Neural progenitor cell (in vitro differentiated cells): ENCODE measurements at places on chromosomes 4 and X.

DNA sequence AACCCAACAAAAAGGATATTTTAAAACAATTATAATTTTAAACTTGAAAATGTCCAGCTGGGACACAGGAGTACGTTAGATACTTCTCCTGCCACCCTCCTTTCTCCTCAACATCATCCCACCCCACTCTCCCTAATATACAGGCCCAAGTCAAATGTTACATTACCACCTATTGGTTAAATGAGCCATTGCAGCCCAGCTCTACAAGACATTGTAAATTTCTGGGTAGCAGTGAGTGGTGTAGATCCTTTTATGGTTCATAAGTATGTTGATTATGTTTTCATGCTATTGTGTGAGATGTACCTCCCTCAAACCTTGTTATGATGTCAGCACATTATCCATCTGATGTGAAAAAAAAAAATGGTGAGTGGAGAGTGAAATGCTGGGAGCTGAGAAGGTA, 187.1 kb upstream of the BCOR start:
- no peak for DNase-seq

- no peak for DNase-seq
Measured at GRCh38 chr4:174252412-174252811, 31.1 kb downstream of the FBXO8 start.

DNA sequence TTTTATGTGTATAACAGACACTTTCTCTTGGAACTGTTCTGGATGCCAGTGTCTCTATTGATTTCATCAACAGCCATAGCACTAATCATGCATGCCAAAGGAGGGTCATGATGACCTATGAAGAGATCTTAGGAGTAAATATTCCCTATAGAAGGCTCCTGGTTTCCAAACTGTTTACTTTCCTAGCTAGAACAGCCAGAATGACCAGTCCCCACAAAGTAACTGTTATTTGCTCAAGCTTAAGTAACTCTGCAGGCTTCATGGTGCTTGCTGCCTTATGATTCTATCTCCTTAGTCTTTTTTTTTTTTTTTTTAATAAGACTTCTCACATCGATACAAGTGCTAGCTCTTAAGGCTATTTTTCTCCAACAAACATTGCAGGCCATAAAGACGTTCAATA, 12.4 kb downstream of the S100G start:
- DNase-seq = no peak

DNA sequence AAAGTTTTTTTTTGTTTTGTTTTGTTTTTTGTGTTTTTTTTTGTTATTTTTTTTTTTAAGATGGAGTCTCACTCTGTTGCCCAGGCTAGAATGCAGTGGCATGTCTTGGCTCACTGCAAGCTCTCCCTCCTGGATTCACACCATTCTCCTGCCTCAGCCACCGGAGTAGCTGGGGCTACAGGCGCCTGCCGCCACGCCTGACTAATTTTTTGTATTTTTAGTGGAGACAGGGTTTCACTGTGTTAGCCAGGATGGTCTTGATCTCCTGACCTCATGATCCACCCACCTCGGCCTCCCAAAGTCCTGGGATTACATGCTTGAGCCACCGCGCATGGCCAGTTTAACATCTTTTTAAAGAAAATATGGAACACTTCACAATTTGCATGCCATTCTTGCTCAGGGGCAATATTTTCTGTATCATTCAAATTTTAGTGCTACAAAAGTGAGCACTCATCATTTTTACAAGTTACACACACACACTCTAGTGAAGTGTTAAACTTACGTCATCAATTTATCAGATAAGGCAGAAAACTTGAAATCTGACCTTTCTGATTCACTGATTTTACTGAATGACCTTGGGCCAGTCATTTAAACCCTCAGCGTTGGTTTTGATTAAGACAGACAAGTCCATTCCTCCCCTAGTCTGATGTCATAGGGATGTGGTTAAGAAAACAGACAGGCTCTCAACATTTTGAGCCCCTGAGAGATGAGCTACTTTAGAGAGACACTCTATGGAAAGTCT, 61.2 kb downstream of the TRIM2 start:
- DNase-seq = no peak

DNA sequence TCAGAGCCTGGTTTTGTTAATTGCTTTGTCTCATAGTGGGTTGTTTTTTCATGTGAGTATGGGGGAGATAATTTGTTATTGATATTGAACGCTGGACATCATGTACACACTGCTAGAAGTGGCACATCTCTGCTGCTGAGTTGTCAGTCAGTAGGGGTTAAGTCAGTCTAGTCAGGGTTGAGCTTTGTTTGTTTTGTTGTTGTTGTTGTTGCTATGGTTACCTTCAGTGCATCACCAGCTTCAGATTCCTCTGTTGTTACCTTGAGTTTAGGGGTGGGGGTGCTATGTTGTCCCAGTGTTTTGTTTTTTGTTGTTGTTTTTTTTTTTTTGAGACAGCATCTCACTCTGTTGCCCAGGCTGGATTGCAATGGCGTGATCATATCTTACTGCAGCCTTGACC, 9.9 kb downstream of the YIPF6 start:
- peak; percentile 18 for DNase-seq

- DNase-seq = no peak
Measured at GRCh38 chr4:157363360-157363759, 142.8 kb downstream of the GRIA2 start.

DNA sequence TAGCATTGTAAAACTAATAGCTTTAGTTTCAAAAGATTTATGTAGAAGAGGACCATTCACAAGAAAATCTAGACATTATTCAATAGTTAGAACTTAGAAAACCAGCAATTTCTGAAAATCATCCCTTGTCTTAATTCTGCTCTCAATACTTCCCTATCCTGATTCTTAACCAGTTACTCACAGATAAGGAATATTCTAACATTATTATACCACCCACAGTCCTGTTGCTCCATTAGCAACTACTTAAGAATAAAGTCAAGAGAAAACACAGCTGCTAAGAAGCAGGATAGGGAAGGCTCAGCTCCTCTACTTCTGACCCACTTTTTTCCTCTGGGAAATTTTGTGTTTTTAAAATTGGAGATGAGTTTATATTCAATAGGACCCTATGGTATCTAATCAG, 47.7 kb downstream of the PHKA1 start:
- DNase-seq = no peak

DNA sequence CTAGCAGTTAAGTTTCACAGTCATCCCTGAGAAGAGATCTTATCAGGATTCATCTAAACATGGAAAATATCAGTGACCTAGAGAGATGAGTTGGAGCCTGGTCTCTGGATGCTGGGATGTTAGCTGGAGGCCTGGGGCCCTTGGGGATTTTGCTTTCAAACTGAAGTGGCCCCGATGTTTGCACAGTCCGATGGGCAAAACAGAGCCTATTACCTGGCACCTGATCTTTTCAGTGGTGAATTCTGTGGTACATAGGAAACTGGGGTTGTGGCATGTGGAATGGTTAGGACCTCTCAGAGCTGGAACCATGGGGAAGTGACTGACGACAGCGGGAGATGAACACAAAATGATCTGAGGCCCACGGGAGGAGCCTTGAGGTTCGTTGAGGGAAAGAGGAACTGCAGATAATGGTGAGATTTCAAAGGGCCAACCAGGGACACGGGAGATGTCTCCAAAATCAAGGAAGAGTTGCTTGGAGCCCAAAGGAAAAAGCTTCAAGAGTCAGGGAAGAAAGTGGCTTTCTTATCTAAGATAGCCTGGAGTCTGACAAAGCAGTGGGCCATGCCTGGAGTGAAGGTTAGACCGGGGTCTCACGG, 17.8 kb upstream of the TENM3 start:
- no peak for DNase-seq

DNA sequence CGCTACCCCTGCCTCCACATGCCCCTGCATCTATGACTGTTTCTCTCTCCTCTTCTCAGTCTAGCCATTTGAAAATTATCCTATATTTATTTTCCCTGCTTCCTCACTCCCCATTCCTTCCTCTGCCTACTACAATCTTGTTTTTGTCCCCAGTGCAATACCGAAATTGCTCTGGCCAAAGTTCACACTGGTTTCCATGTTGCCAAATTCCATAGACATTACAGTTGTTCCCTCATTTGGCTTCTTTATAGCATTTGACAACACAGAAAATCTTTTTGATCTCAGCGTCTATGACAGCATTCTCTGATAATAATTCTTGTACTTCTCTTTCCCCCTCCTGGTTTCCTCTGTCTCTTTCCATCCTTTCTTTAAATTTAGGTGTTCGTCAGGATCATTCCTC, 99.4 kb downstream of the GPR82 start:
- DNase-seq = no peak

DNA sequence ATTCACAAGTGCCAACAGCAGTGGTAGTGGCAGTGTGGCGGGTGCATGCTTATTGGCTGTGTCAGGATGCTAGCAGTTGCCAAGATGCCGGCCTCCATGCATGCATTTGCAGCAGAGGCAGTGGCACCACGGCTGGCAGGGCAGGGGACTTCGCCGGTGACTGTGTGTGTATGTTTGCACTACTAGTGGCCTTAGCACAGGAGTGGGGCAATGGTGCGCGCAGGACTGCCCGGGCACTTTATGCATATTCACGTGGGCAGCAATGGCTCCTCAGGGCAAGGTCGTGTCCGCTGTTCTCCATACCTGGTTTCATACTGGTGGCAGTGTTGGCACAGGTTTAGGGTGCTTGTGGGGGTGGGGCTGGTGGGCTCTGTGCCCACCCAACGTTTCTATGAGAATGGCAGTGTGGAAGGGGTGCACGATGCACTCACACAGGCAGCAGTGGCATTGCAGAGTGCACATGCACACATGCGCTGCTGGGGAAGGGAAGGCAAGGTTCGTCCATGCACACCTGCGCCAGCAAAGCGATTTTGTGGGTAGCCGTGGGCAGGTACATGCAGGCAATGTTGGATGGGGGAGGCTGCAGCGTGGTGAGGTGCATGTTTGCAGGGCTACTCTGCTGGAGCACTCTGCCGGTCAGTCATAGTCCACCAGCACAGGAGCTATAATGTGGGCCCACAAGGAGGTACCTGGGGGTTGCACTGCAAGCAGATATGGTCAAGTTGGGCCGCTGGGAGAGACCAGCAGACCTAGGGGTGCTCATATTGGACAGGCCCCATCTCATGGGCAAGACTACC, 338.9 kb upstream of the TECRL start:
- DNase-seq = no peak

GRCh38 chr4:143282211-143282707, 54.4 kb upstream of the GAB1 start:
- no peak for DNase-seq

GRCh38 chrX:129759576-129760061, 20.1 kb upstream of the SASH3 start:
- peak; percentile 34 for DNase-seq

- DNase-seq = no peak
Measured at GRCh38 chr4:61831987-61832386, 631.9 kb downstream of the ADGRL3 start.

DNA sequence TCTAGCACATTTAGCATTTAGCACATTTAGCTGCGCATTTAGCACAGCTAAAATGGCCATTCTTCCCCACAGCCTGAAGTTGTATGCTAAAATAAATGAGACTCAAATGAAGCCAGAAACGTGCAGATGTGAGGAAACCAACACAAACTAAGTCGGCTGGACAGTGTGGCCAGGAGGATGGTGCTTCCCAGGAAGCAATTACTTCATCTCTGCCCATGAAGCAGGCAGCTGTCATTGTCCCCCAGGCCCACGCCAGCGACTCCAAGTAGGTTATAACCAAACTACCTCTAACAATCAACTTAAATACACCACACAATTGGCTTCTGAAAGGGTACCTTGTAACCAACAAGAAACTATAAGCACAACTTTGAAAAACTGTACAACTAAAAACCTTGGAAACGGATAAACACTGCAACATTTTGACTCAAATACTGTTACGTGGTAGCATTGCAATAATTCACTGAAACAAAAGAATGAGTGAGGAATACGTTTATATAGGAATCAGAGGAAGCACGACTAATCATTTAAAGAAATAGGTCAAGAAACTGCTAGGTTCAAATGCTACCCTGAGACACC, 39.2 kb downstream of the AFAP1 start:
- DNase-seq = no peak

DNA sequence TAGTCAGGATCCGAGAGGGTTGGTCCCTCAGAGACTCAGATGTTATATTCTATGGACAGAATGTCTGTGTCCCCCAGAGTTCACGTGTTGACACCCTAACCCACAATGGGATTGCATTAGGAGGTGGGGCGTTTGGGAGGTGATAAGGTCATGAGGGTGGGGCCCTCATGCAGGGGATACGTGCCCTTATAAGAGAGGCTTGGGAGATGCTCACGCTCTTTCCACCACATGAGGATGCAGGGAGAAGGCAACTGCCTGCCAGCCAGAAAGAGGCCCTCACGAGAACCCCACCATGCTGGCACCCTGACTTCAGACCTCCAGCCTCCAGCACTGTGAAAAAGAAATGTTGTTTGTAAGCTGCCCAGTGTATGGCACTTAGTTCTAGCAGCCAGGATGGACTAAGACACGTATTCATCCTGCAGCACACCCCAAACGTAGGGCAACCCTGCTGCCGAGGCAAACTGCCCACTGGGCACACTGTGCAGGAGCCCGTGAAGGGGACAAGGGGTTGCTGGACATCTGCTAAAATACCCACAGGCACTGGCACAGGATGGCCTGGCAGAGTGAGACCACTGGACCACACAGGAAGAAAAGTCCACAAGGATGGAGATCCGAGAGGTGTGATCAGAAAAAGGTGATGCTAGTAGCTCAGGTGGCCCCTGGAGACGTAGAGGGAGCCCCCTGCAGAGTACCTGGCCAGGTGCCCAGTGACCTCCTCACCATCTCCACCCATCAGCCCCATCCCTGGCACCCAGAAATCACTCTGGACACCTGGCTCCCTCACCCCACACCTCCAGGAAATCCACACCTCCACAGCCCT, 62.7 kb downstream of the HTRA3 start:
- no peak for DNase-seq

GRCh38 chr4:41363384-41363981, 106.8 kb downstream of the UCHL1 start:
- peak; percentile 37 for DNase-seq

- DNase-seq = no peak
Measured at GRCh38 chr4:32864713-32865351, 2144.7 kb downstream of the PCDH7 start.

DNA sequence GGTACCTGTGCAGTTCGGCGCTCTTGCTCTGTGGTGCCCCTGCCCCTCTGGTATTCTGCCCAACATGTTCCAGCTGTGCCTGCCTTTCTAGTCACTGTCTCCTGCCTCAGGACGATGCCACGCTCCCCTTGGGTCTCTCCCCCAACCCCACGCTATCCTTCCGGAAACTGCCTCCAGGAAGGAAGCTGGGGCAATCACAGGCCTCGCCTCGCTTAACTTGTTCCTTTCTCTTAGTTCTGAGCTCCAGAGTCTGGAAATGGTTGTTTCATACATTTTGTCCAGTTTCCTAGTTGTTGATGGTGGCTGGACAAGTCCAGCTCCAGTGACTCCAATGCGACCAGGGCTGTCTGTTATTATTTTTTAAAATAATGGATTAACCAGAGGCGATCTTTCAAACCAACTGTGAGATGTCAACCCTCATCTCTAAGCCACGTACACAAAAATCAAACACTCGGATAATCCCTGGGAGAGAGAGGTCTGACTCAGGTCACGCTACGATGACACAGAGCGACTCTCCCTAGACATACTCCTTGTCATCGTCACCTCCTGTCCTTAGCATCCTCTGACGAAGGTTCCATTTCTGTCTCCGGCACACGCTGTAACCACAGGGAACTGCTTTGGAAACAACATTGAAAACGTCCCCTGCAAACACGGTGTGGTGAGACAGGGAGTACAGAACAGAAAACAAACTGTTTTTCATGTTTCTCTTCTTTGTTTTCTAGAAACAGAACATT, 62.5 kb downstream of the ABLIM2 start:
- no peak for DNase-seq
